GM06990 (cell line): ENCODE measurements at places on chromosomes 2 and 18.

GRCh38 chr2:240229603-240230235 is 89.3 kb upstream of the OTOS start:
- DNase-seq = no peak

GRCh38 chr2:7007488-7007845 is 90.3 kb downstream of the RNF144A start:
- DNase-seq = no peak

DNA sequence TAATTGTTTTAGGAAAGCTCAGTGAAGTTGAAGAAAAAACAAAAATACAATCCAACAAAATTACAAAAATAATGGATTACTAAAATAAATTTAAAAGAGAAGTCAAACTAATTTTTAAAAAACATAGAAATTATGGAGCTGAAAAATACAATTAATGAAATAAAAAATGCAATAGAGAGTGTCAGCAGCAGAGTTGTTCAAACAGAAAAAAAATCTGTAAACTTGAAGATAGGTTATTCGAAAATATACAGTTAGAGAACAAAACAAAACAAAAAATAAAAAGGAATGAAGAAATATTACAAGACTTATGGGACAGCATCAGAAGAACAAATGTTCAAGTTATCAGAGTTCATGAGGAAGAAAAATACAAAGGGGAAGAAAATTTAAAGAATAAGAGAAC is 114.7 kb downstream of the GULP1 start:
- no peak for DNase-seq

DNA sequence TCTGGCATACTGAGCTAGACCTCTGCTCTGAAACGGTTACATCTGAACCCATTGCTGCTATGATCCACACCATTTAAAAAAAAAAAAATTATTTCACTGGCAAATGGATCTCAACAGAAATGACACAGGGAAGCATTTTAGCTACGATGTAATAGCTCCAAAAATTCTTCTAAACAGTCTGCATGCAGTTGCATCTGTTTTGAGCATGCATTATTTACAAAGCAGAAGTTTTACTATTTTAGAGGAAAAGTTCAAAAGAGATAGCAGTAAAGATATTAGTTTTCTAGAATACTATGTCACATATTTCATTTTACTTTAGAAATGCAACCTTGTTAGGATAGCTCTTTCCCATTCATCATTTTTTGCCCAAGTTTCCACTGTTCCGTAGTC is 265.7 kb downstream of the MEIS1 start:
- DNase-seq = no peak

GRCh38 chr2:196205011-196205766 is 33.8 kb upstream of the STK17B start:
- DNase-seq = no peak

DNA sequence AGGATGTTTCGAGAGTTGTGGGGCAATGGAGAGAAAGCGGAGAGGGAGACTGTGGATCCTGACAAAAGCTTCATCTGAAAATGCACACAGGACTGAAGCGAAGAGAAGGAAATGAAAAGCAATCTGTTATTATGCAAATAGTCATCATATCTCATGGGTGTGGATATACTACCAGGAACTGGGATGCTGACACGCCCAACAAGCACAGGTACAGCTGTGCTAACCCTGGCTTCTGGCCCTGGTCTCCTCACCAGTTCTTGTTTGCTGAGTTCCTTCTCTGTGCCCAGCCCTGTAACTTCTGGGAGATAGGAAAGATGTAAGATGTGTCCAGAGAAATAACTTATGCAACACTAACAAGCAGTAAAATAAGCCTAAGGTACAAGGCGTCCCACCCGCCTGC is 358.8 kb downstream of the CMPK2 start:
- no peak for DNase-seq

DNA sequence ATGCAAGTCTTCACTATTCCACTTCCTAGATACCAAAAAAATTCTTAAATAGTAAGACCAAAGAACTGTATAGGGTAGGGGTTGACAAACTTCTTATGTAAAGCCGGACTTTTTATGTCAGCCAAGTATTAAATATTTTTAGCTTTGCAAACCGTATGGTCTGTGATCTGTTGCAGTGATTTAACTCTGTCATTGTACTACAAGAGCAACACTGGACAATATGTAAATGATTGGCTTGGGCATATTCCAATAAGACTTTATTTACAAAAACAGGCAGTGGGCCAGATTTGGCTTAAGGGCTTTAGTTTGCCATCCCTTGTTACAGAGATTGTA is 48.0 kb downstream of the MGAT5 start:
- no peak for DNase-seq

GRCh38 chr18:11147962-11148679 is 1.2 kb downstream of the PIEZO2 start:
- DNase-seq = peak; percentile 53

GRCh38 chr18:65363011-65363410 is 387.8 kb upstream of the CDH7 start:
- no peak for DNase-seq

GRCh38 chr18:63160172-63160995 is 159.2 kb downstream of the BCL2 start:
- peak; percentile 61 for DNase-seq

DNA sequence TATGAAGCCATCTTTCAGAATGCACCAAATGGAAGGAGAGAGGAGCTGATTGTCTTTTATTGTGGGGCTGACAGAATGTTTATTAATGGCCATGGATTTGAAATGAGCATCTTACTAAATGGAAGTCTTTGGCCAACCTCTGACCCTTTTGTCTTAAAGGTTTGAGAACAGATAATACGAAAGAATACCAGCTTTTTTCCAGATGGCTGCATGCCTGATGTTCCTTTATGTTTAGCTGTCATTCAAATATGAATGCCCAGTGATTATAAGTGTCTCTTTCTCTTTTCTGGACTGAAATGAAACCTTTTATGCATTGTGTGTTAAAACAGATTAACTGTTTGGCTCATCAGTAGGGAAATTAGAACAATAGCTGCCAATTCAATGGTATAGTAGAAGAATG is 46.0 kb downstream of the PARD3B start:
- no peak for DNase-seq

DNA sequence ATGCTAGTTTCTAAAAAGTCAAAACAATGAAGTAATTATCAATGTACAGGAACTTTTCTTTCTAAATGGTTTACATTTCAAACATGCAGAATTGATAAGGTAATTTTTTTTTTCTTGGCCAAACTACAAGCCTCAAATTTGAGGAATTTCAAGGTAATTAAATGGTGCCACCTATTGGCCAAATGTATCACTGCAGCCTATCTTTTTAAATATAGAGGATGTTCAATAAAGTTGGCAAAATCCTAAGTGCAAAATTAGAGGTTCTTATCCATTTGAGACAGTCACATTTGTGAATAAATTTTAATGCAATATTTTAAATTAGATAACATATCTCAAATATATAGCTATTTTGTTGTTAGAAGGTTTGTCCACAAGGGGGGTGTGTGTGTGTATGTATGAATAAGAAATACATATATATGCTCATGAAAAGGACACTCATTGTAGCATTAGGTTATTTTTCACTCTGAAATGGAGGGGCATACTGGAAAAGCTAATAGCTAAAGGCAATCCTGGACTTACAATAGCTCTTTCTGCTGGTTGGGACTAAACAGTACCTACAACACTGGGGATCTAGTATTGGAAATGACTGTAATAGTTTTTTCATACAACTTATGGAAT is 26.2 kb downstream of the MMADHC start:
- no peak for DNase-seq

DNA sequence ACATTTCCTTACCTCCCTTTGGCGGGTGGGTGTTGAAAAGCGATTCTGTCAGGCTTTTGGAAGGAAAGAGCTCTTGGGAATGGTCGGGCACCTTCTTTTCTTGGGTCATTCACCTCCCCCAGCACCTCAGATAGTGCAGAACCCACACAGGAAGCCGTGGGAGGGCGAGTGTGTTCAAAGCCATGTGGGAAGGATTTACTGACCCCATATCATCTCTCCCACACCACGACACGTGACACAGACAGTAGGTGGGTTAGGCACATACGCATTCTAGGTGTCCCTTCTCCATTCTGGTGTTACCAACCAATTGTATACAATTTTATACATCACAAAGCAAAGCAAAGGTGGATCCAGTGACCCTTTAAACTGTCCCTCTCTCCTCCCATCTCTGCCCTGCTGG is 263.7 kb upstream of the REV1 start:
- DNase-seq = no peak

GRCh38 chr2:45332094-45332493 is 279.0 kb downstream of the SRBD1 start:
- no peak for DNase-seq
